ENCODE measurements at places on chromosomes 6 and 20.
A peak's percentile ranks its signal among the peaks of the same experiment; 100 is the strongest.

- no peak for DNase-seq
Measured at GRCh38 chr20:17859002-17859615, 109.5 kb downstream of the SNX5 start.

DNA sequence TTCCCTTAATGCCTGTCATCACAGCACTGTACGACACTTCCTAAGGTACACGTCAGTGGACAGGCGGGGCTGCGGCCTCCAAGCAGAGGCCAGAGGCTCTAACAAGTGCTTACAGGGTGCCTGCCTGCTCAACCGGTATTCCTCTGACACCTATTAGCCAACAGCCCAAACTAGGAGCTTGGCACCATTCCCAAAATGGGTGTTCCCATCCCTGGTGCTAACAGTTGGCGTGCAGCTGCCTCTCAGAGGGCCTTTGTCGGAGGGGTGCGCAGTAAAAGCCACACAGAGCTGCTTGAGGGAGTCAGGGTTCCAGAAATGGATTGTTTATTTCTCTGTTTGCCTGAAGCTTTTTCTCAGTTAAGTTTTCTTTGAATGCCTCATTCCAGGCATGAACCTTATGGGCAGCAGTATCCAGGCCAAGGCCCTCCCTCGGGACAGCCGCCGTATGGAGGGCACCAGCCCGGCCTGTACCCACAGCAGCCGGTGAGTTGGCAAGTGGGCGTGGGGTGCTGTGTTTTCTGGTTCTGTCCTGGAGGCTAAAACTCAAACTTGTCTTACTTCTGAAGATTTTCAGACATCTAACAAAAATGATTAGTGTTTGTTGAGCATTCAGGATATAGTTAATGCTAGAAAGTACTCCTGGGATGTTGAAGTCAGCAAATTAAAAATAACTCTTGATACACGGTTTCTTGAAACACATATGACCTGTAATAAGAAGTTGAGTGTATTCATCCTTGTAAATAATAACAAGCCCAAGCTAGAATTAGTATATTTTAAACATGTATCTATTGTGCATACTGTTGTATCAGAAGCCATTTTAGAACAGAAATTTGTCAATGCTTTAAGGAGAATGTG, 124.7 kb downstream of the TMEM242 start:
- DNase-seq = no peak

DNA sequence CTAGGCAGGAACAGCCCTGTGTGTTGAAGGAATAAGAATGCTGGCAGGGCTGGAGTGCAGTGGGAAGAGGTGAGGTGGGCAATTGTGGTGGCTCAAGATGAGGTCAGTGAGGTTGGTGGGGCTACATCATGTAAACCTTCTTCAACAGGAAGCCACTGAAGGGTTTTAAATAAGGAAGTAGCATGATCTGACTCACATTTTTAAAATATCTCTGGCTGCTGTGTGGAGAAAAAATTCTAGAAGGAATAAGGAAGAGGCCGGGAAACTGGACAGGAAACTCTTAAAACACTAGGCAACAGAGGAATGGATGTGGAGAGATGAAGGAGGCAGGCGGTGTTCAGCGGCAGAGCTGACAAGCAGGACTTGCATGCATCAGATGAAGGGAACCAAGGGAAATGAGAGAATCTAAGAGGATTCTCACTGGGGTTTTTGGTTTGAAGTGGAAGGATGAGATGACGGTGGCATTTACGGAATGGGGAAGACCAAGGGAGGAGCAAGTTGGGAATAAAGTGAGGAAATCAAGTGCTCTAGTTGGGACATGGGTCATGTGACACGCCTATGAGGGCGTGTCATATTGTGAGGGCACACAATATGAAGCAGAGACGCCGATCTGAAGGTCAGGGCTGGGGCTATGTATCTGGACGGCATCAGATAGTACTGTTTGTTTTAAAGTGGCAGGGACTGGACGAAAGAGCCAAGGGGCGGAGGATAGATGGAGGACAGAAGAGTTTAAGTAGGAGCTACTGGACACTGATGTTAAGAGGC, 18.2 kb downstream of the TMEM242 start:
- DNase-seq = no peak

- DNase-seq = no peak
Measured at GRCh38 chr6:71406865-71407860, 118.6 kb downstream of the OGFRL1 start.

- DNase-seq = no peak
Measured at GRCh38 chr6:11851387-11851786, 72.8 kb upstream of the ADTRP start.

GRCh38 chr6:136893187-136893586, 28.9 kb upstream of the SLC35D3 start:
- DNase-seq = no peak

DNA sequence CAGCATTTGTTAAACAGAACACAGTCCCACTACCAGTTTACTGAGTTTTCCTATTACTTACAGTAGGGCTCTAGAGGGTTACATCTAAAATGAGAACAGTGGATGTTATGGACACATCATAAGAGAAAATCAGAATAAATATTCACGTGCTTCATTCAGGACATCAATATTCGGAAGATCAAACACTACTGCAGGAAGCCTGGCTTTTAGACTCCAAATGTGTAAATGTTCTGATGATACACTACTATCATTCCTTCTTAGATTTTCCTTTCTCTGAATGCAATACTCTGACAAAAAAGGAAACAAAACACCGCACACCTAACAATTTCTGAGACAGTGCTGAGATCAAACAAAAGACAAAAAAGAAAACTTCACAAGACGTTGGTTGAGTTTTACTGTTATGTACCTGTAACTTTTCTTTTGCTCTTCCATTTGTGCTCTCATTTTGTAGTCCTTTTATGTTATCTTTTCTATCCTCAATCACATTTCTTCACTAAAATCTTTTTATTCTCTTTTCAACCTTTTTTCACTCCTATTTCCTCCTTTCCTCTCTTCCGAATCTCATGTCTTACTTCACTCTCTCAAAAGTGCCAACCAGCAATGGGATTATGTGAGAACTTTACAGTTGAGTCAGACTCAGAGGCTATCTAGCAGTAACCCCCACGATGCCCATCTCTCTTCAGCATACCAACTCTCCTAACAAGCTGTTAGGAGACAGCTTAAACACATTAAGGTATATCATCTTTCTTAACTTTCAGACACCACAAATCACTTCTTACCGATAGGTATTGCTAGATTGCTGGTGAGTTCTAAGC, 1.7 kb downstream of the FAM184A start:
- DNase-seq = no peak

- DNase-seq = peak; percentile 79
Measured at GRCh38 chr6:4220558-4220957, 85.2 kb upstream of the ECI2 start.

DNA sequence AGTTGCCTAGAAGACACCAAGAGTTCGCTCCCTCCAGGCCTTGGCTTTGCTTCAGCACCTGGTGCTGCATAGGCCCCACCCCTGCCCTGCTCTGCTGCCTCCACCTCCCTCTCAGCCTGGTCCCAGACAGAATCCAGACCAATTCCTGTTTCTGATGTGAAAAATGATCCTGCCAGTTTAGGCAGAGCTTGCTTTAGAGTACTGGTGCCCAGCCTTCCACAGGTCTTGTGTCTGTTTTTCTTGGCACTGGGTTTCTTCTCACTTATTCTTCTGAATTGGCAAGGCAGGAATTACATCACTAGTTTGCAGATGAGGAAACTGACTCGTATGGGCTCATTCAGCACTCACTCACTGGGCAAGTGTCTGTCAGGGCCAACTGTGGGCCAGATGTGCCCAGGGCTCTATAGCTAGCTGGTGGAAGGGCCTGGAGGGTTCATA, 53.0 kb downstream of the HLA-A start:
- peak; percentile 30 for DNase-seq

DNA sequence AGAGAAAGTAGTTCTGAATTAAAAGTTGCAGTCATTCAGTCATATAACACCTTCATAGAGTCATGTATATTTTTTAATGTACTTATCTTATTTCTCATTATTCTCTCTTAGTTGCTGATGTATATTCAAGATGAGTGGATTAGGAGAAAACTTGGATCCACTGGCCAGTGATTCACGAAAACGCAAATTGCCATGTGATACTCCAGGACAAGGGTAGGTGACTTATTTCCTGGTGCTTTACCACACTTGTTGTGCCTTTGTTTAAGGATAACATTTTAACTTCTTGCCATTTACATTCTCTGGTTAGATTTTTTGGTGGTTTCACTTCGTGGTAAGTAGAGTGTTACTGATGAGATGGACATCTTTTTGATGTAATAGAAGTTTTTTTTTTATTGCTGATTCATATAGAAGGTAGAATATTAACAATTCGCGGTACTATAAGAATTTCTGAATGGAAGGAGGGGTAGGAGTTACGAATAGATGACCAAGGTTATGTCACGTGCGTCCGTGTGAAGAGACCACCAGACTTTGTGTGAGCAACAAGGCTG, 120.5 kb downstream of the NCOA3 start:
- DNase-seq = no peak

DNA sequence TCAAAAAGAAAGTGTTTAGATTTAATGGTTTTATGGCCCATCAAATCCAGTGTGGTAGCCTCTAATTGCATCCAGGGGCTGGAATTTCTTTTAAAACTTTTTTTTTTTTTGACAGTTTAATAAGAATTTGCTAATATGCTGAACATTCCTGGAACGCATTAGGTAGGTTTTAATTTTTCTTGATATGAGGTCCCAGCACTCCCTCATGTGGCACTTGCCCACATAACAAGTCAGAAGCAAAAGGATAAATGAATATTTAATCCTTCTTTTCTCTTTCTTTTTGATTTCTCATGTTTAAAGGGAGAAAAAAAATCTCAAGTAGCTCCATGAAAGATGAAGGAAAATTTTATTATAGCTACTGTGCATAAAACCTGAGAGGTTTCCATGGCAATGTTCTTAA, 13.5 kb downstream of the HAO1 start:
- peak; percentile 56 for DNase-seq

DNA sequence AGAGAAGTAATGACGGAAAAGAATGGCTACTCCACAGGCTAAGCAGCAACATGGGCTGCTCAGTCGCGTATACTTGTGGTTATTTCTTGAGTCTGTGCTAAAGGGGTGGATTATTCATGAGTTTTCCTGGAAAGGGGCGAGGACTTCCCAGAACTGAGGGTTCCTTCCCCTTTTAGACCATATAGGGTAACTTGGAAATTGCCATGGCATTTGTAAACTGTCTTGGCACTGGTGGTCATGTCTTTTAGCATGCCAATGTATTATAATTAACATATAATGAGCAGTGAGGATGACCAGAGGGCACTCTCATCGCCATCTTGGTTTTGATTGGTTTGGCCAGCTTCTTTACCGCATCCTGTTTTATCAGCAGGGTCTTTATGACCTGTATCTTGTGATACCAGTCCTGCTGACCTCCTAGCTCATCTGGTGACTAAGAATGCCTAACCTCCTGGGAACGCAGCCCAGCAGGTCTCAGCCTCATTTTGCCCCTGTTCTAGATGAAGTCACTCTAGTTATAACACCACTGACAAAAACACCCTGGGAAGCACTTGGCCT, 11.4 kb downstream of the LBP start:
- no peak for DNase-seq

GRCh38 chr6:131813991-131814390, 6.2 kb downstream of the ENPP1 start:
- DNase-seq = no peak

DNA sequence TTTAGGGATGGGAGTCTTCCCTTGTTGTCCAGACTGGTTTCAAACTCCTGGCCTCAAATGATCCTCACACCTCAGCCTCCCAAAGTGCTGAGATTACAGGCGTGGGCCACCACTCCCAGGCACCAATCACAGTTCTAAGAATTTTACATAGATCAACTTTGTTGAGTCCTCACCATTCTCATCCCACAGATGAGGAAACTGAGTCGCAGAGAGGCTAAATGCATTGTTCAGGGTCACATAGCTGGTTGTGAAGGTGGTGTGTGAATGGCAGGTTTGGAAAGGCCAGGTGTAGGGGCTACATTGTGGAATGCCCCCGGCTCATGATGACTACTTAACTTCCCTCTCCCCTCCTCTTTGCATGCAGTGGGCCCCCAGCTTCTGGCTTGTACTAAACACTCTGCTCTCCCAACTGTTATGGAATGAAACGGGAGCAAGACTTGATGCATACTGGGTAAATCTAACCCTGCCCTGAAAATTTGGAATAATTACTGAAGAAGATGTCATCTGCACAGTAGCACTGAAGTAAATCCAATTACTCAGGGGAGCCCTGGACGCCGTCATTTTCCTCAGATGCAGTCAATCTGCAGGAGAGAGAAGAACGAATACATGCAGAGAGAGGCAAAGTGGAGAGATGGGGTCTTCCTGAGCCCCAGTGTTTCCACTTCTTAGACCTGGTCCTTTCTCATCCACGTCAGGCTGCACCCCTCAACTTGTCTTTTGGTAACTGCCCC, 102.3 kb upstream of the ZNF217 start:
- DNase-seq = no peak

DNA sequence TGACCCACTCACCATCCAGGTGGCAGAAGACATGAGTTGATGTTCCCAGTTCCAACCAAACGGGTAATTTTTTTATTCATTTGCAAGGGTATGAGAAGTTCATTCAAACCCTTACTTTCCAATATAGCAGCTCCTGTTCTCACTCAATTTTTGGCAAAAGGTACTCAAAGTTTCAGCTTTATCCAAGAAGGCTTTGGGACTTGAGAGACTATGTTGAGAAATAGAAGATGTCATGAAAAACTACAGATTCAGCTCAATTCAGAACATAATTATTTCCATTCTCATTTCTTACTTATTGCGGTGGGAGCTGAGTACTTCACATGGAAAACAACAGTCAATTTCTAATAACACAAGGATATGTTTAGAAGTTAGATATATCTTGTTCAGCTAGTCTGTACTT, 162.3 kb downstream of the FNDC1 start:
- DNase-seq = no peak

DNA sequence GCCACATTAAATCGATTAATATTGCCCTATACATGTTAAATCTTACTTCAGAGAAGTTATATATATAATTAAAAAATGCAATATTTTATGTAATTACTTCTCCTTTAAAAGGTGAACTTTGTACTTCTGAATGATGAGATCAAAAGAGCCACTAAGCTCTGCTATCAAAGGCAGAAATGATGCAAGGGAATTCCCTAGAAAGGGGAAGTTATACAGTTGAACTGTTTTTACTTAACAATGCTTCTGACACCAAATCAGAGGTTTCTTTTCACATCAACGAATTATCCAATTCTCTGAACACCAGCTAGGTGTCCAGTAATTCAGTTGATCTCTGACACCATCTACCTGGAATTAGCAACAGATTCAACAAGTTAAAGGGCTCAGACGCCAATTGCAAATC, 319.9 kb upstream of the TSHZ2 start:
- DNase-seq = no peak

GRCh38 chr6:96153775-96154174, 138.0 kb downstream of the FUT9 start:
- no peak for DNase-seq

GRCh38 chr20:34015401-34016335, 22.0 kb downstream of the RALY start:
- no peak for DNase-seq

GRCh38 chr20:39010496-39010895, 48.4 kb downstream of the DHX35 start:
- DNase-seq = no peak

DNA sequence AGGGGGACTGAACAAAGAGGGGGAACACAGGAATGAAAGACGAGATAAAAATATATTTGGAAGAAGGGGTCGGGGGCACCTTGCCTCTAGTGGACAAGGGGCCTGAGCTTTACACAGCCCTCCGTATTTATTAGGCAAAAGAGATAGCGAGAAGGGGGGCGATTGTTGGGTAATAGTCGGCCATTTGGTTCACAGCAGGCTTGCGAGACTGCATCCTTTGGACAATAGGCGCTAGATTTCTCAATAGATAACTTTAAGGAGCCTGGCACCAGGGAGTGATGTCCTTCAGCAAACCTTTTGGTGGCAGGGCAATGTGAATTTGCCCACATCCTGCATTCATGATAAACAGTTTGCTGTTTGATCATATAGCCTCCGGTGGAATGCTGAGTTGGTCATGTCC, 3.0 kb upstream of the NANP start:
- no peak for DNase-seq

All from adipocyte (in vitro differentiated cells).